ENCODE measurements at places on chromosomes 16 and 17.

DNA sequence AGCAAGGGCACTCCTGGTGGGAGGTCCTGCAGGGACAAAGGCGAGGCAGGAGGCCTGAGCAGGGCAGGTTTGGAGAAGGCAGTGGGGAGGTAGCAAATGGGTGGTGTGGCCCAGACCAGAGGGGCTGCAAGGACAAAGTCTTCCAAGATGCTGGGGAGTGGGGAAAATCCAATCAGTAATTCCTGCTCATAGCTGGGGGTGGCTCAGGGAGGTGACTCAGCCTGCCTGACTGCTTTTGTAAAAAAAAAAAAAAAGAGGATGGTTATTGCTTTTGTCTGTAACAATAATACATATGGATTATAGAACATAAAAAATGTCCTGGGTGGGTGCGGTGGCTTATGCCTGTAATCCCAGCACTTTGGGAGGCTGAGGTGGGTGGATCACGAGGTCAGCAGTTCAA lies 5.2 kb downstream of the IL34 start:
- no peak for DNase-seq

- no peak for DNase-seq
Observed at GRCh38 chr16:55035029-55035428, 104.4 kb downstream of the IRX5 start.

GRCh38 chr16:22692034-22692433 lies 121.9 kb upstream of the HS3ST2 start:
- no peak for DNase-seq

DNA sequence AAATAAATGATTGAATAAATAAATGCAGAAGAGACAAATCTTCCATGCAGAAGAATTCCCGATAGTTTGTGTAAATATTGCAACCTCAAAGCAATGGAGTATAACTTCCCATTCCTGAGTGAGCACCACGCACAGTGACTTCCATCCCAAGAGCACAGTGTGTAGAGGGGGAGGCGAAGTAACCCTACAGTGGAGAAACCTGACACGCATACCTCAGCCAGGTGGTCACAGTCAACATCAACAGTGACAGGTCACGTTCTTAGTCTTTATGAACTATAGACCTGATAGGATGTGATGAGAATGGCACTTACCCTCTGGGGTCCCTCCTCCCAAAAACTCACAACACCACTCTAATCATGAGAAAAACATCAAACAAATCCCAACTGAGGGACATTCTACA lies 111.6 kb downstream of the DYNLRB2 start:
- no peak for DNase-seq

- no peak for DNase-seq
Observed at GRCh38 chr17:45965812-45966211, 33.2 kb upstream of the STH start.

GRCh38 chr17:33080091-33080490 lies 88.4 kb downstream of the SPACA3 start:
- no peak for DNase-seq

Data from CD4-positive, alpha-beta T cell treated with Interleukin-4 for 1 hour (primary cell).